ENCODE measurements at places on chromosomes 3 and 15.
A peak's percentile ranks its signal among the peaks of the same experiment; 100 is the strongest.

DNA sequence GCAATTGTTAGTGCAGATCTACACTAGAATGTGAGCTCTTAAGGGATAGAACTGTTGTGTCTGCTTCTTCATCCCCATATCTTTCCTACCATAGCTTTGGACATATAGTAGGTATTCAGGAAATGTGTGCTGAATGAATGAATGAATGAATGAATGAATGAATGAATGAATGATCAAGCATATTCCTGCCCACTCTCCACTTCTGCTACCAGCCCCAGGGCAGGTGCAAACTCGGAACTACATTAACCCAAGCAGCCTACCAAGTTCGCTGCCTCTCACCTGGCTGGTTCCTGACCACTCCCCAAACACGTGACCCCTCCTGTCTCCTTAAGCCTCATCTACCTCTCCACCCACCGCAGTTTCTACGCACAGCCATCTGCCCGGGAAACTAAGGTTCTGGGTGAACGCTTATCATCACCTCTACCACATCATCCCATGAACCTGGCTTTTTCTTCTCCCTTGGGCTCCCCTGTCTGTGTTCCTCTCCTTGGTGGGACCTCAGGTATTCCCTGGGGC, 26.8 kb downstream of the PAQR5 start:
- no peak for DNase-seq

DNA sequence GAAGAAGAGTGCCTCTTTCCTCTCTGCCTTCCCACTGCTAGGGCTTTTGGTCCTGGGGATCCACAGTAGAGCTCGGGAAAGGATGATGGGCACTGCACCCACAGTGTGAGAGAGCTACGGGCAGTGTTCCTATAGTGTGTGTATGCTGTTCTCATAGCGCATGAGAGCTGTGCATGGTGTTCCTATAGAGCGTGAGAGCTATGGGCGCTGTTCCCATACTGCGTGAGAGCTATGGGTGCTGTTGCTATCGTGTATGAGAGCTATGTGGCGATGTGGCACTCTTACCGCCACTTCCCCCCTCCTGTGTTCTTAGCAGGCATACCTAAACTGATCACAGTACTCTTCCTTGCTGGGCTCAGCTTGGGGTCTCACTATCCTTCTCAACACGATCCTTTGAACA, 213.5 kb downstream of the EDEM1 start:
- DNase-seq, result no peak

DNA sequence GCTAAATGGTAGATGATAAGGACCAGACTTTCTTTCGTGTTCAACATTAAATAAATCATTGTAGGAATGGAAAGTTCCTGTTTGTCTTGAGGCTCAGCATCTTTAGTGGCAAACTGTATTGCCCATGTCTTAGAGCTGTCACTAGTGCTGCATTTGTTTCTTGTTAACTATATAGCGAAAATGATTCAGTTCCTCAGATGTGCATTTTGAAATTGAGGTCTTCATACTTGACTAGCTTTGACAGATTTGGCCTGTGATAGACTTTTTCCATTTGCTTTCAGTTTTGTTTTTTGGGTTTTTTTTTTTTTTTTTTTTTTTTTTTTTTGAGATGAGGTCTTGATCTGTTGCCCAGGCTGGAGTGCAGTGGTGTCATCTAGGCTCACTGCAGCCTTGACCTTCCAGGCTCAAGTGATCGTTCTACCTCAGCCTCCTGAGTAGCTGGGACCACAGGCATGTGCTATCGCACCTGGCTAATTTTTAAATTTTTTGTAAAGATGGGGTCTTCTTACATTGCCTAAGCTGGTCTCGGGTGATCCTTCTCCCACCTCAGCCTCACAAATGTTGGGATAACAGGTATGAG, 9.5 kb upstream of the RPLP1 start:
- DNase-seq, result no peak

DNA sequence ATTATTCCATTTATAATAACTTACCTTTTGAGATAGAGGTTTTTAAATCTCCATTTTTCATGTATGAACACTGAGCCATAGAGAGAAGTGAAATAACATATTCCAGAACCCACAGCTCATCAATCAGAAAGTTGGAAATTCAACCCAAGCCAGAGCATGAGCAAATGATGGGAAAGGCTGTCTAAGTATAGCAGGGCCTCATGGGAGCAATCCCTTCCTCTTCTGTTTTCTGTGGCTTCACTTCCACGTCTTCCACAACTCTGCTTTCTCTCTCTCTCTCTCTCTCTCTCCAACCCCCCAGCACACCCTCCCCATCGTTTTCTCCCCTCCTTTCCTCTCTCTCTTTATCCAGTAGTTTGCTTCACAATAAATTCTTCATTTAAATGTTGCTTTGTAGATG, 14.8 kb upstream of the IL1RAP start:
- no peak for DNase-seq

- DNase-seq, result no peak
These were observed 17.4 kb upstream of the BDH1 start for GRCh38 chr3:197573048-197573767.

DNA sequence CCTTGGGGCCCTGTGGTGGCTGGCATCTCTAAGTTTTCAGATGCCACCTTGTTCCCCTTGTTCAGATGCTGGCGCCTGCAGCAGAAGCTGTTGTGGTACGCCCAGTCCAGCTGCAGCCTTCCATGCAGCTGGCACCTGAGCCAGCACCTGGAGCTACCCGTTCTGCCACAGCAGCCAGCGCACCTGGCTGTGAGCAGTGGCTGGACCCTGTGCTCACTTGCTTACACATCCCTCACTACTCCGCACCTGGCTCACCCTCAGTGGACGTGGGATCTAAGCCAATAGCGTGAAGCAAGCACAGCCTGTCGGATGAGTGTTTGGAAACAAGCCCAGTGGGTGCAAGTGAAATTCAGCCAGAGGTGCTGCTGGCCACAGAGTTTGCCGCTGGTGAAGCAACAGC, 607.5 kb upstream of the BCHE start:
- no peak for DNase-seq

GRCh38 chr3:143352850-143353550, 233.4 kb downstream of the CHST2 start:
- no peak for DNase-seq

DNA sequence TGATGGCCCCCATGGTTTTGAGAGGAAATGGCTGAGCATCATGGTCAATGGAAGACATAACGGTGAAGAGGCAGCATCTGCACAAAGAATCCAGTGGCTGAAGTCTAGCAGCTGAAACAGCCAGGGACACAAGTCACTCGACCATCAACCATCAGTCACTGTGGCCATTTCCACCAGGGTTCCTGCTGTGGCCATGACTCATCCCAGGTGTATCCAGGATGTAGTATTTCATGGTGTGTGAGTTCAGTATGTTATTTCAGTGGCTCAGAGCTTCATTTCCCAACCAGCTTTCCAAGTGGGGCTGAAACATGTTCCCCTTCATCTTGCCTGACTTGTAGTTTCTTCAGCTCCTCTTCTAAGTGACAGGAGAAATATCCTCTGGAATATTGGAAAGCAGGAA, 47.8 kb upstream of the WNT5A start:
- no peak for DNase-seq

DNA sequence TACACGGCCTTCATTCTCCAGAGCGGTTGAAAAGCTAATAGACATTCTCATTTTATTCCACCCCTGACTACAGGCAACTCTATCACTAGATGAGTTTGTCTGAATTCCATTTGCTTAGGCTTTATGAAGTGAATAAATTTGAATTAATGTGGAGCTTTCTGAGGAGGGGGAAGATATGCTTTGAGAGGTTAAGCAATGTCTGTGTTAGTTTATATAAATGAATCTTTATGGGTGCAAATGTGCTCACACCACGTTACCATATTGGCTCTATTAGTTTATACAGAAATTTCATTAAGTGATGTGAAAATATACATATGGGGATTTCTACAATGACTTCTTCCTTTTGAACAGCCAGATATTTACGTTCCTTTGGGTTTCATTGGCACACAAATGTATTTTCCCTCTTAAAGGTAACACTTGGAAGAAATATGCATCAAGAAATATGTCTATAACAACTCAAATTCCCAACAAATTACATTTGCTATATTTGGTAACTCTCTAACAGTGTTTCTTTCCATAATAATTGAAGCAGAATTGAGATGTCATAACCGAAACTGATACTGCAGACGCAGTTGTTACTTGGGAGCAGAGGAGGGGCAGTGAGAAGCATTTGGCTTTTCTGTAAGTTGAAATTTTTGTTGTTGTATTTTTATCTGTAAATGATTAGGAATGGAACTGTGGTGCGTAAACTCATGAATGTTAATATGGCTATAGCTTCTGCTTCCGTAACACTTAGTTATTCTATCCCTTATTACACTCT, 359.4 kb downstream of the CACNA2D3 start:
- no peak for DNase-seq

GRCh38 chr3:47381317-47382157, 716 bp downstream of the PTPN23 start:
- peak; percentile 96 for DNase-seq

DNA sequence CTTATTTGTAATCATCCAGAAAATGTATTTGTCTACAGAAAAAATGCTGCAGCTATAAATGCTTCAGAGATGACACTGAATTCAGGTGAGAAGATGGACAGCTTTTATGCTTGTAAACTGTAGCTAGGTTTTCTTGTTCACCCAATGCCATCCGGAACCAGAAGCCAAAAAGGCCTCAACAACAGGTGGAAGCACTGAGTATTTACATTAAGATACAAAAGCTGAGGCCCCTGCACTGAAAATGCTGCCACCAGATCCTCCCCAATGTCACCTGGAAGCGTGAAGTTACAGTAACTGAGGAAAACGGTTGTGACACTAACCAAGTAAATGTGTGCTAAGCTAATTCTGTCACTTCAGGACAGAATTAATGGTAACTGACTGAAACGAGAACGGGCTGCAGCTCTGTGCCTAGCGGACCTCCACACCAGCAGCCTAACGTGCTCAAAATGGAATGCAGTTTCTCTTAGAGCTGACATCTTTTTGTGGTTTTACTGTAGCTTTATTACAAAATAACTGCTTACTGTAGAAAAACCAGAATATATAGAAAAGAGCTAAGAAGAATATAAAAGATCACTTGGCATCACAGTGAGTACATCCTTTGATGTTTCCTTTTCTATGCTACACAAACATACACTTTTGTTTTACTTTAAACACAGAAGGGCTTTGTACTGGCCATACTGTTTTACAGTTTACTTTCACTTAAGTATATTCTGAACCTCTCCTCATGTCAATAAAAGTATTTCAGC, 7.6 kb downstream of the CHSY1 start:
- DNase-seq, result no peak

GRCh38 chr3:190401963-190402362, 14.0 kb downstream of the CLDN16 start:
- no peak for DNase-seq

GRCh38 chr3:105799286-105799685, 69.5 kb downstream of the CBLB start:
- no peak for DNase-seq

GRCh38 chr3:189834462-189834861, 203.3 kb downstream of the TP63 start:
- no peak for DNase-seq

DNA sequence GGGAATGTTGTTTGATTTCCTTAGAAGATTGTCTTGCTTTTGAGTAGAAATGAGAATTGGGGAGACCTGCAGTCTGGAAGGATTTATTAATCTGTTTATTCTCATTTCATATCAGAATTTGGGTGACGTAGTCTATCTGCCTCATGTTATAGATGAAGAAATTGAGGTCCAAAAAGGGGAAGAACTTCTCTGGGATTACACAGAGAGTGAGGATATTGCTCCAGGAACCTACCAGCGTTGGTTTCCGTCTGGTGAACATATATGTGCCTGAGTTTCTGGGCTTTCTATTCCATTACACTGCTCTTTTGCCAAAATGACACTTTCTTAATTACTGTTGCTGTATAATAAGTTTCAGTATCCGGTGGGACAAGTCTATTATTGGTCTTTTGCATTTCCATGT, 51.8 kb downstream of the CTDSPL start:
- no peak for DNase-seq

DNA sequence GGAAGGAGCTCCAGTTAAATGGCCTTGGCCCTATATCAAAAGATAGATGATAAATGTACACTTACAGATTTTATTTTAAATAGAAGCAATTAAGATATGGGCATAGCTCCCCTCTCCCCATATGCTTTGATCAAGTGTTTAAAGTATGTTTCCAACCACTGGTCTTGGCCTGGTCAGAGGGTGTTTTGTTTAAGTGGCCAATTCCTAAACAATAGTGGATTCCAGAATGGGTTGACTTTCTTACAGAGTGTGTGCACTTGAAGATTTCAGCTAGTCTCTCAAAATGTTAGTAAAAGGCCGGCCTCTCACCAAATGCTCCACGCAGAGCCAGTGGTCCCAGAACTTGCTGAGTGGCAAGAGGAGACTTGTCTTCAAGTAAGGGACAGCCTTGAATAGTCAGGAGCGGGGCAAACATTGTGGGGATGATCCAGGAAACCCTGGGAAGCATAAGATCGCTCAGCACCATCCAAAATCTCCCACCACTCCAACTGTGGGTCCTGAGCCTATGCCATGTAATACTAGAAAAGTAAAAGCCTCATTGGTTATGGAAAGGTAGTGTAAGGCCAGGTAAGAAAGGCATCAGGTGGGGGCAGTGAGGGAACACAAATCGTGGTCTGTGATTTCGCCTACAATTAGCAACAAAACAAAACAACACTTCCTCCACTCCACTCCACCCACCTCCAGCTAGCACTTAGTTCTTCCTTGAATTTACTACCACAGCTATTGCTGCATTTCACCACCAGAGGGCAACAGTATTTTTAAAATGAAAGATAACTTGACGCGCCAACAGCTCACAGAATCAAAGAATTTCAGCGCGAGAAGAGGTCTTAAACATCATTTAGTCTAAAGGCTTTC, 4.8 kb downstream of the RARRES1 start:
- DNase-seq, result peak; percentile 48

GRCh38 chr3:159609625-159610024, 379.0 kb upstream of the IL12A start:
- no peak for DNase-seq

GRCh38 chr15:41922353-41922752, 28.5 kb upstream of the SPTBN5 start:
- DNase-seq, result no peak

- peak; percentile 76 for DNase-seq
These were observed at the start of gene OXTR for GRCh38 chr3:8769088-8769822. Gene OXTR, minus strand, starts transcription at chr3:8769613. Its CDS starts 1,426 bp downstream, at chr3:8768187.

DNA sequence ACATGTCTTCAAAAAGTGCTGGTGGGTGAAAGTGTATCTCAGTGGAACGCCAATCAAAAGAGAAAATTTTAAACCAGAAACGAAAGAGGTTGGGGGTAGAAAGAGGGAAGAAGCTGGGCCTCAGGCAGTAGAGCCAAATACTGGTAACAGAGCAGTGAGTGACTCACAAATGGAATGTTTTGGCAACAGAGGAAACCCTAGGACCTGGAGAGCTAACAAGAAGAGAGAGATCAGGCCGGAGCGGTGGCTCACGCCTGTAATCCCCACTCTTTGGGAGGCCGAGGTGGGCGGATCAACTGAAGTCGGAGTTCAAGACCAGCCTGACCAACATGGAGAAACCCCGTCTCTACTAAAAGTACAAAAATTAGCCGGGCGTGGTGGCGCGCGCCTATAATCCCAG, 450.8 kb upstream of the NAALADL2 start:
- peak; percentile 29 for DNase-seq

- DNase-seq, result no peak
These were observed 304.5 kb downstream of the RBMS3 start for GRCh38 chr3:29585368-29585767.

GRCh38 chr15:71304681-71305080, 189.4 kb downstream of the THSD4 start:
- peak; percentile 57 for DNase-seq

Measured in foreskin fibroblast (primary cell).